ENCODE measurements at places on chromosomes 5 and 9.

GRCh38 chr5:168209997-168210396 lies 81.4 kb upstream of the WWC1 start:
- no peak for DNase-seq

- DNase-seq, result no peak
These were observed 8.5 kb upstream of the RXFP3 start for GRCh38 chr5:33927685-33928084.

GRCh38 chr9:13646500-13647021 lies 367.1 kb upstream of the MPDZ start:
- no peak for DNase-seq

- DNase-seq, result no peak
These were observed 92.6 kb downstream of the TLE4 start for GRCh38 chr9:79664375-79664831.

DNA sequence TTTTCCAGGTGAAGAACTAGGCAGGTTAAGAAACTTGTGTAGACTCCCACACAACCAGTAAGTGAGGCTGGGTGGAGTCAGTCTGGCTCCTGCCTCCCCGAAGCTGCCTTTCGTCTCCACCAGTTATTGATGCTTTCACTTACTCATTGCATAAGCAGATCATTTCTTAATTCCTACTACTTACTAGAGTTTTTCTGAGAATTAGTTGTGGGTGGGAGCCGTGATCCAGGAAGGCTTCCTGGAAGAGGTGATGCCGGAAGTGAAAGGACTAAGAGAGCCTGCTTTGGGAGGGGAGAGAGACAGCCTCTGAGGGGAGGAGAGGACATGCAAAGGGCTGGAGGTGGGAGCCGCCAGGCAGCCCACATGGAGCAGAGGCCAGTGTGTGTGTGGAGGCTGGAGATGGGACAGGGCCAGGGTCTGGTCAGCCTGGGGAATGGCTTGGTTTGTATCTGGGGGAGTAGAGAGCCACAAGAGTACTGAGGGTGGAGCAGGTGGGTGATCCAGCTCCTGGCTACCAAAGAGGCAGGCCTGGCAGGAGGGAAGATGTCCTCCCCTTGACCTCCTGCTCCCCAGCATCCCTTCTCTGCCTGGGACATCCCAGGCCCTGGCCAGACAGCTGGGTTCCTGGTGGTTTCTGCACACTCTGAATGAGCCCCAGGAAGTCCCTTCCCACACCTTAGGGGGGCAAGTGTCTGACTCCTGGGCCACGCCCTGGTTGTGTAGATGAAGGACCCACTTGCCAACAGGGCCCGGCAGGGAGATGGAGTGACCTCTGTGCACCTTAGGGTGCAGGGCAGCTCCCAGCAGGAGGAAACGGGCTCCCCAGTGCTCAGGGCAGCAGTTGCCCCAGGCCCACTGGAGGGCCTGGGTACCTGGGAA lies 12.2 kb upstream of the CARD19 start:
- DNase-seq, result peak; percentile 14

DNA sequence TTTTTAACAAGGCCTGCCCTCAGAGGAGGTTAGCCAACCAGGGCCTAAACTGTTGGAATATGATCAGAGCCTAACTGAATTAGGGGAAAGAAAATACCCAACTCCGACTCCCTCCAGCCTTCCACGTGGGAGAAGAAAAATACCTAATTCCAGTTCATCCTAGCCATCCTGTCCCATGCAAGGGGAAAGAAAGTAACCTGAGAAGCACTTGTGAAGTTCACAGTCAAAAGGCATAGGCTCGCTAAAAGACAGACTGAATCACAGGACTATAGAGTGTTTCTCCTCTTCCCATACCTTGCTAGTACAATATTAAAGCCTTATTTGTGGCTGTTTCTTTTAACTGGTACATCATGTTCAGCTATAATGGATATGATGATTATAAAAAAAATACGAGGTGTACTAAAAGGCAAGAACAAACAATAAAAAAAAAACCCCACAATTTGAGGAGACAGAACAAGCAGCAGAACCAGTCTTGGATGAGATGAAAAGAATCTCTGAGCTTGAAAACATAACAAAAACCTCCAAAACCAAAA lies 18.0 kb upstream of the ATP10B start:
- no peak for DNase-seq

DNA sequence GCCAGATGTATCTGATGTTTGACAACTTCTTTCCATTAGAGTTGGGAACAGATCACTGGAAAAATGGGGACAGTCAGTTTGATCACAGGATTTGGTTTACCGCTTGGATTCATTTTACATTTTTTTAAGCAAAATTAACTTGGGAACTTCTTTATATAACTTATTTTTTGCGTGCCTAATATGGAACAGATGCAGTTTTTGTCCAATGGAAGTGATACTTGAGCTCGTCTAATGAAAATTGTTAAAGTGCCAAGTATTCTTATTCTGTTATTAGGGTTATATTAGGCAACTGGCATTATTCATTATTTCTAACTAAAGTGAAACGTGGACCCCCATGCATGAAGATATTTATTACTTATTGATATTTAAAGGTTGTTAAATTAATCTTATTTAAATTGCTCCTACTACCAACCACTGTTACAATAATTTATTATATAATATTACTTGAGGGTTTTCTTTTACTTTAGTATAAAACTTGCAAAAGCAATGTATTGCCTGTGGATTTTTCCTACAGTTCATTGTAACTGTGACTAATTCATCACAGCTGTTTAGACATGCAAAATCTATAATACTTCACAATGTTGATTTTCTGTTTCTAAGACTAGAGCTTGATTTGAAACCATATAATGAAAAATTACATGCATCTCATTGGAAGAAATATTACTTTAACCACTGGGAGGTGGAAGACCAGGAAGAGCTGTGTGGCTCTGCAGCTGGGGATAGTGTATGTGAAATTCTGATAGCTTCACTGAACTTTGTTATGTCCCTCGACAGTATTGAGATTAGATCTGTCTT lies 787.3 kb upstream of the WWC1 start:
- no peak for DNase-seq

DNA sequence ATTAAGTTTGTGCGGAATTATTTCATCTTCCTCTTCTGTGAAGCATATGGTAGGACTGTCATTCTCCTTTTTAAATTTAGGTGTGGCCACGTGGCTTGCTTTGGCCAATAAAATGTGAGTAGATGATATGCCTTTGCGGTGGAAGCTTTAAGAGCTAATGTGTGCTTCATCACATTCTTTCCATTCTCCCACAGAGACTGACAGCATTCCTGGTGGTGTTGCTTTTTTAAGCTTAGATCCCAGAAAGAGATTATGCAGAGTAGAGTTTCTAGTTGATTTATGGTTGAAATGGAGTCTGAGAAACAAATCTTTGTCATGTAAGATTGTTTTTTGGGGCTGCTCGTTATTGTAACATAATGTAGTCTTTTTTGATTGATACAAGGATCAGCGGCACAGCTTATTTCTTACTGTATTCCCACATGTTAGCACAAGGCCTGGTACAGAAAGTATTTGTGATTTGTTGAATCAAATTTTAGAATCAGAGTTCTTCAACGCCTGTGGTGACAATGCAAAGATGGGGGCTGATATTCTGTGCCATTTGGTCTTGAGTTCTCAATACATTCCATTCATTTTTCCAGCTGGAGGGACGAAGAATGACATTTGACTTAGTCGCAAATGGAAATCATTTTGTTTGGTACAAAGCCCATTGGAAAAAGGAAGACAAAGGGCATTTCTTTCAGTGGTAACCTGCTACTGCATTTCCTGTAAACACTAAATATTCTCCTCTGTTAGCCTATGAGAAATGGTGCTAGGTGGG lies 209.9 kb upstream of the VLDLR start:
- DNase-seq, result no peak

DNA sequence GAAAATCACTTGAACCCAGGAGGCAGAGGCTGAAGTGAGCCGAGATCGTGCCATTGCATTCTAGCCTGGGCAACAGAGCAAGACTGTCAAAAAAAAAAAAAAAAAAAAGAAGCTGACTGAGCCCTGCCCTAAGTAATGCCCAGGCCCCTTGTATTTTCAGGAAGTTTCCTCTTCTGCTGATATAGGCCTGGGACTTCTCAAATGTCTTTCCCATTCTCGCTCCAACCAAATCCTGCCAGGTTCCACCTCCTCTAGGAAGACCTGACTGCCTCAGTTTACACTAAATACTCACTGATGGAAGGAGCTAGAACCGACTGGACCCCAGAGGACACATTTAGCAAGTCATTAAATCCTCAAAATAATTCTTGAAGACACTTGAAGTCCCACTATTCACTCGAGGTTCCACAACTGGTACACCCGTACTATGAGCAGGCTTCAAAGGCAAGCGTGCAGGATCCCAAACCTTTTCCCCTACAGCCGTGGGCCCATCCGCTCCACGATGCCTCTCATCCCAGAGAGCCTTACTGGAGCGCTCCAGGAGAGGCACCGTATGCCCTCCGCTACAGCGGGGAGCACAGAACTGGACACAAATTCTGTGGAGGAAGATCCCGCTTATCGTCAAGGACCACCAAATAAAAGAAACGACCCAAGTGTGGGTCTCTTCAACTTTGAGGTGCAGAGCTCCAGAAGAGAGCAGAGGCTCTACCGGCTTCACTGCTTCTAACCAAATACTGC lies 676 bp downstream of the NOL6 start:
- DNase-seq, result no peak

DNA sequence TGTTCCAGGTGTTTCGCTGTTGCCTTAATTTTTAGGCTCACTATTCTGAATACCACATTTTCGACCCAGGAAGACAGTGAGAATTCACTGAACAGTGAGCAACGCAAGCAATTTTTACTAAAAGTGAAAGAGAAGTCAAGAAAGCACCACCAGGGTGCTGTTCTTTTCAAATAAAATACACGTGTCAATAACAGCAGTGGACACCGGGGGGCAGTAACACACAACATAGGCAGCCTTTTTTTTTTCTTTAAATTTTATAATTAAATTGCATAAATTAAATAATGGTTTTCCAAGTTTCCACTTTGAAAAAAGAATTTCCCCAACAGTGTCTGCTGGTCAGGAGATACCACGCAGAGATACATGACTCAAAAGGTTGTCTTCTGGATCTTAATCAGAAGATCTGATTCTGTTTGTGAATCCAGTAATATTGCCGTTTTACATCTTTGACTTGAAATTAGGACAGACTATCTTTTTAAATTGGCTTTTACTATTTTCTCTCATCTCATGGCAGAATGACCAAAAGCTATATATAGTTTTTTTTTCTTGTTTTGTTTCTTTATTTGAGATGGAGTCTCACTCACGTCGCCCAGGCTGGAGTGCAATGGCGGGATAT lies 47.1 kb upstream of the SH3GL2 start:
- no peak for DNase-seq

- DNase-seq, result no peak
These were observed 1359.4 kb downstream of the EFNA5 start for GRCh38 chr5:106311230-106311915.

DNA sequence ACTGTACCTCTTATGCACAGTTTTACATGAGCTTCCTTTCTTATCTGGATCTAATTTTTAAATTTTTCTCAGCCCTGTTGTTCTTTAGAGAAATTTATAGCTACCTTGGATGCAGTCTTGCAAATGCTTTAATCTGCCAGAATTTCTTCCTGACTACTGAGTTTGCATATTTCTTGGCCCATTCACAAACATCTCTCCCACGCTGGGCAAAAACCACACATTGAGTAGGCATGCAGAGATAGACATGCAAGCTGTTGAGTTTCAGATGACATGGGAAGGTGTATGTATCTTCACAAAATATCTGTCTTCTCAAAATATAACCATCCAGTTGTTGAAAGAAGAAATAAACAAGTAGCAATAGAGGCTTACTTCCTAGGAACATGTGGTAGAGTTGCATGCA lies 101.2 kb downstream of the PARP8 start:
- no peak for DNase-seq

GRCh38 chr5:79240561-79240960 lies 4.6 kb downstream of the JMY start:
- no peak for DNase-seq

GRCh38 chr5:16518606-16519005 lies 53.0 kb upstream of the ZNF622 start:
- DNase-seq, result no peak

DNA sequence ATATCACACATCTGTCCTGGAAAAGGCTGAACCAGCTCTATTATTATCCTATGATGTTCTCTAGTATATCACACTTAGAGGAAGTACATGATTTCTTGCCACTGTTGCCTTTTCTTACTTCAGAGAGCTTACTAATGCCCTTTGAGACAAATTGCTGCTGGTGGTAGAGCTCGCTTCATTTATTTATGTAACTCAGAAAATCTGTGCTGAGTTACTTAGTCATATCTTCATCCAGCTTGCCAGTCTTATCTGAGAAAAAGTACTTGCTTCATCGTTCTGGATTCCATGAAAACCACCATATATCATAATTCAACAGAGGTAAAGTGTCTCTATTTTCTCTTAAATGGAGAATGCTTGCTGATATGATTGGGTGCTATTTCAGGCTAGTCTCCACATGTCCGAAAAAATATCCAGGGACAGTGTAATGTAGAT lies 26.6 kb downstream of the PTPDC1 start:
- DNase-seq, result no peak

- DNase-seq, result no peak
These were observed 127.7 kb downstream of the TMC1 start for GRCh38 chr9:72649127-72649442.

- DNase-seq, result no peak
These were observed 535.8 kb downstream of the EFNA5 start for GRCh38 chr5:107134931-107135330.

DNA sequence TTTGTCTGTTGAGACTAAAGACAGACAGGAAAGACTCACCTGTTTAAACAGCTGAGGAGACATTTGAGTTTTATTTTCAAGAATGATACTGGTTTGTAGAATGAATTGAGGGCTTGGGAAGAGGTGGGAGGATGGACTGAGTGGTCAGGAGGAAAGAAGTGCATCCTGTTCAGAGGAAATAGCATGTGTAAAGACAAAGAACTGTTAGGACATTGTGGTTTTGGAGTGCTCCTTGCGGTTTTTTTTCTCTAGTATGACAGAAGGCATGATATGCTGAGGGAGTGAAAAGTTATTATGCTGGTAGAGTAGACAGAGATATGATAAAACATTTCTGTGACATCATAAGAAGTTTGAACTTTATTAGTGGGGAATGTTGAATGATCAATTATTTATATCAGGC lies 270.7 kb upstream of the ELAVL2 start:
- DNase-seq, result no peak

Measured in T-cell (primary cell).